ENCODE measurements at places on chromosomes 1 and 21. TPM values are rescaled to one million over a fixed set of nuclear protein-coding genes. Genes with fewer than 3 reads are reported as not detected.

The BARHL2 gene
- not detected for total RNA-seq

The S100B gene
- not detected for total RNA-seq

The ARMH1 gene
- 4.7 TPM for total RNA-seq

- no peak overlapping the region for H3K27ac ChIP-seq
- peaks cover 83% of the 10 kb centered on the region for H3K27me3 ChIP-seq
- no peak for DNase-seq
- H3K4me1 ChIP-seq = peaks cover 14% of the 10 kb centered on the region
- H3K4me3 ChIP-seq = no peak overlapping the region
These were observed 13.4 kb upstream of the FAM43B start for GRCh38 chr1:20538760-20539551.

DNA sequence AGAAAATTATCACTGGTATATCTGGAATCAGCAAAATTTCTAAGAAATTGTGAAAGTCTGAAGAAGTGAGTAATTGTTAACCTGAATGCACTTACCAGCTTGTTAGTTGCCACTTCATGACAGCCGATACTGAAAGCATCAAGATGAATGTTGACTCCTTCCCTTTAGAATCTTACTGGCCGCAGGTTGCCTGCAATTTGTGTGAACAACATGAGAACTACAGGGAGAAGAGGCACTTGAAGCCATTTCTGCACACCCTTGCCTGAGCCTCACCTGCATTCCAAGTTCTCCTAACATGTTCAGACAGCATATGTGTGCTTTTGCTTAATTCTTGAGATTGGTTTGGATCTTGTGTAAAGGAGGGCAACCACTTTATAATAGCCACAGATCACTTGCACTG lies 59.2 kb upstream of the SSX2IP start:
- no peak for DNase-seq
- H3K27ac ChIP-seq = no peak overlapping the region
- no peaks in the 10 kb centered on the region for H3K27me3 ChIP-seq
- peaks cover 19% of the 10 kb centered on the region for H3K4me1 ChIP-seq

DNA sequence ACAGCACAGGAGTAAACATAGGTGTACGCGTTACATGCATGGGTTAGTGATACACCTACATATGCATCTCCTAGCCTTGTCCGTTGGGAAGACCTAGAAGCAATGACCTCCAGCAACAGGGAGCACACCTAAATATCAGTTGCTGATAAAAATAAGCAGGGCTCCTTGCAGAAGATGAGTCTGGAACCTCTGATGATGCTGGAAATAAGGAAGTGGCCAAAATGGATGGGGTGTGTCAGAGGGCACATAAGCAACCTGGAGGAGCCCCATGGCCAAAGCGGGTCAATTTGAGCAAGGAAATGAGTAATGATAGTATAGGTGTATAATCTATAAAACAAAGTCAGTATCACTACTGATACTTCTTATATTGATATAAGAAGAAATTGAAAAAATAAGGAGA lies 13.7 kb downstream of the ADARB1 start:
- H3K27me3 ChIP-seq = peaks cover 36% of the 10 kb centered on the region
- H3K4me1 ChIP-seq = no peaks in the 10 kb centered on the region
- no peaks in the 10 kb centered on the region for H3K36me3 ChIP-seq
- no peak overlapping the region for H3K4me3 ChIP-seq
- DNase-seq = no peak
- no peak overlapping the region for H3K27ac ChIP-seq
